ENCODE measurements at places on chromosomes 3 and 15.

DNA sequence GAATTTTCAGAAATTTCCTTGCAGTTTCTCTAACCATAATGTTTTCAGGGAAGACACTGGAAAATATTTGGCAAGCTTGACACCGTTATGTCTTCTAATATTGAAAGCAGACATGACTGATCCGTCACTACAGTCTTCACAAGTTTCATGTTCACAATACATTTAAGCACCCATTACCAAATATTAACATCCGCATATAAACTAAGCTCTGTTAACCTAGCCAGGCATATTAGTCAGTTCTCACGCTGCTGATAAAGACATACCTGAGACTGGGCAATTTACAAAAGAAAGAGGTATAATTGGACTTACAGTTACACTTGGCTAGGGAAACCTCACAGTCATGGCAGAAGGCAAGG, 162.7 kb upstream of the LYSMD4 start:
- DNase-seq: no peak

DNA sequence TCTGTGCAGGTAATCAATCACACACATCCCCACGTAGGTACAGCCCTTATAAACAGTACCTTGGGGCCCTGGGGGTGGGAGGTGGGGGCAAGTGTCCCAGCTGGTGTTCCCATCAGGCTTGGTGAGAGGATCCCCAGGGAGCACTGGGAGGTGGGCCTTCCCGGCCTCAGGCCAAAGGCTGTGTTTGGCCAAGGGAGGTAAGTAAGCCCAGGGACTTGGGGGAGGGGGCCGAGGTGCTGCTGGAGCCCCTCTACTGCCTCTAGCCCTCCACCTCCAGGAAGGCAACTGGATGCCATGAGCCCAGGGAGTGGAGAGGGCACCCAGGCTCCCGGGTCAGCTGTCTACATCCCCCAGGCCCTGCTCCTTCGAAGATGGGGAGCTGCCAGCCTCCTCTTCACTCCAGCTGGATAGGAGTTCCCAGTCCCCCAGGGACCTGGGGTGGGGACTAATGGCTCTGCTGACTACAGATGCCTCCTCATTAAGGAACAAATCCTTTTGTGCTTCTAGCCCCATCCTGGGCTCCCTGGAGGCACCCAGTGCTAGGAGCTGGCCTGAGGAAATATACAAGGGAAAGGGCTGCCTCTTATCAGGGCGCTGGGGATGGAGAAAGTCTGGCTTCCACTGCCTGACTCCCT, 33.1 kb downstream of the RNU5B-1 start:
- DNase-seq: no peak

DNA sequence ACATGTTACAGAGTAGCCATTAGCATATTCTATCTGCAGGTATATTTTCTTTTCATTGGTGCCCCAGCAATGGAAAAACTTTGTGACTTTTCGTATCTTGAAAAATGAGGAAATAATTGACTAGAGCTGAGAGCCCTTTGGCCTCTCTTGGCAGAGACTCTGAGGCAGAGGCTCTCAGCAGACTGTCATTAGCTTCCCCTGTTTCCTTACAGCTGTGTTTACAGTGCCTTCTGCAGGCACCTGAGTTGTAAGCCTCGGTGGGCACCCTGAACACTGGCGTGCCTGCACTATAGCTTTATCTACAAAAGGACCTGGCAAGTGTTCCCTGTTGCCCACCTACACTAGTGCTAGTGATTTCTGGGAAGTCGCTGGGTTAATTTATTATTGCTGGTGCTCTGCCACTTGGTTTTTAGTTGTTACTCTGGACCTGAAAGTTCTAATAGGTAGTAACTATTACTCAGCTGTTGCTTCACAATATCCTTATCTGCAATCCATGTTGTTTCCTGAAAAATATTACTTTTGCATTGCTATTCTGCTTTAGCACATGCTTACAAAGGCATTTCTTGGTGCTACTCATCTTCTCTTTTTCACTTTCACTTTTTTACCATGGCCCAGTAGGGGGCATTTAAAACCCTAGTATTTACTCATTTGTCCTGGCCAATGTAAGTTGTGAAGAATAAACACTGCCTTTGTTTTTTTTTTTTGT, 7.8 kb upstream of the GPR171 start:
- DNase-seq: no peak

- no peak for DNase-seq
Measured at GRCh38 chr3:20060974-20061685, 20.9 kb downstream of the KAT2B start.

- no peak for DNase-seq
Measured at GRCh38 chr3:172355836-172356235, 92.4 kb downstream of the GHSR start.
